ENCODE measurements at places on chromosomes 12 and 14. TPM values are rescaled to one million over a fixed set of nuclear protein-coding genes. Genes with fewer than 3 reads are reported as not detected.

The OVCH1 gene
- 0.18 TPM for polyA plus RNA-seq

DNA sequence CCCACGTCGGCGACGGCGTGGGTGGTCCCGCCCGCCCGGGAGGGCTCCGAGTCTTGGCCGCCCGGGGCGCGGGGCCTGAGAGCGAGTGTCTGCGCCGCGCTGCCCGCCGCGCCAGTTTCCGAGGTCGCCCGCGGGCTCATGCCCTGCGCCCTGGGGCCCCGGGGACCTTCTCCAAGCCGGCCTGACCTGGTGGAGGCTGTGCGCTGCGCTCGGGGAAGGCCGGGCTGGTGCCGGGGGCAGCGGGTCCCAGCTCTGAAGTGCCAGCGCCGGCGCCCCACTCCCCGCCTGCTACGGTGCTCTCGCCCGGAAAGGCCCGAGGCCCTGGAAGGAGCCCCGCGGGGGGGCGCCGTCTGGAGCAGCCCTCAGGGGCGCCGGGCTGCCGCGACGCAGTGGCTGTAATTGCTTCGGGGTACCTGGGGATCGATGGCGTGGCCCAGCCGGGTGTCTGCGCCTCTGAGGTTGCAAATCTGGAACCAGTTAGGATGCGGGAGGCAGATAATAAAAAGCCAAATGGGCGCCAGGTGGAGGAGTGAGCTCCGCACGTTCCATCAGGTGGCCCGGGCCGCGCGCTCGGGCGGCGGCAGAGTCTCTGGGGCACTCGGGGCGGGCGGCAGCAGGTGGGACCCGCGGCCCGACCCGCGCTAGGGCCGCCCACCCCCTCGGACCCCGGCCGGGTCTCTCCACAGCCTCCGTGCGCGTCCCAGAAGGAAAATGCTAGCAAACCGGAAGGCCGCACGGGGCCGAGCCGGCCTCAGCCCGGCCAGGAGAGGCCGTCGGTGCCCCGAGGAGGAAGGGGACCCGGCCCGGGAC, 102.3 kb upstream of the DIO3 start:
- H3K4me3 ChIP-seq = peak overlapping the region; percentile 3
- peak; percentile 17 for DNase-seq
- H3K36me3 ChIP-seq = no peaks in the 10 kb centered on the region
- peaks cover 9% of the 10 kb centered on the region for H3K4me1 ChIP-seq

GRCh38 chr14:38203929-38204718, 3.6 kb upstream of the SSTR1 start:
- H3K27ac ChIP-seq = no peak overlapping the region
- no peak overlapping the region for H3K4me3 ChIP-seq
- peaks cover 7% of the 10 kb centered on the region for H3K4me1 ChIP-seq
- no peak for DNase-seq
- no peaks in the 10 kb centered on the region for H3K36me3 ChIP-seq

DNA sequence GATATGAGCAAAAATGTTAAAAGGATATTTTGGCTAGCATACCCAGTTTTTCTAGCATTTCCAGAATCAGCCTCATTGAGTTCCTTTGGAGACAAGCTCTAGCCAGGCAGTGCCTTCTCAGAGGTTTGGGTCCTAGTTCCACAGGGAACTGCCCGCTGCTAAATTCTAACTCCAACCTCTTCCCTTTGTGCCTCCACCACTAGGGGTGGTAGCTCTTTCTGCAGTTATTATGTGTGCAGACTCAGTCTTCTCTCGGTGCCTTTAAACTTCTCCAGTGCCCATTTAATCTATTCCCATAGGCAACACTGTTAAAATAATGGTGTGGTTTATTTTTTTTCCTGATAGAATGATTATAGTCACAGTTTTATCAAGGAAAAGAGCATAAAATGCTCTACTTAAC, 21.5 kb upstream of the SLC25A3 start:
- H3K27me3 ChIP-seq = no peaks in the 10 kb centered on the region
- DNase-seq = no peak
- no peak overlapping the region for H3K4me3 ChIP-seq

- no peaks in the 10 kb centered on the region for H3K36me3 ChIP-seq
- H3K4me3 ChIP-seq = peak within 1 kb of the TSS; percentile 87
- no peaks in the 10 kb centered on the region for H3K4me1 ChIP-seq
- H3K27me3 ChIP-seq = no peaks in the 10 kb centered on the region
- DNase-seq = peak; percentile 72
- H3K27ac ChIP-seq = peak within 1 kb of the TSS; percentile 73
Measured at GRCh38 chr14:21525962-21526671, at the start of gene SALL2. Gene SALL2 (minus strand): TSS chr14:21526346. CDS start chr14:21526127, 219 bp downstream.

GRCh38 chr12:63668028-63668799, at the start of gene DPY19L2:
Gene DPY19L2 (minus strand): TSS chr12:63668493. CDS start chr12:63668393, 100 bp downstream.
- peak; percentile 92 for DNase-seq
- peaks cover 13% of the 10 kb centered on the region for H3K4me1 ChIP-seq
- H3K27ac ChIP-seq = peak within 1 kb of the TSS; percentile 32
- peak within 1 kb of the TSS; percentile 64 for H3K4me3 ChIP-seq
- peaks cover 18% of the 10 kb centered on the region for H3K27me3 ChIP-seq

DNA sequence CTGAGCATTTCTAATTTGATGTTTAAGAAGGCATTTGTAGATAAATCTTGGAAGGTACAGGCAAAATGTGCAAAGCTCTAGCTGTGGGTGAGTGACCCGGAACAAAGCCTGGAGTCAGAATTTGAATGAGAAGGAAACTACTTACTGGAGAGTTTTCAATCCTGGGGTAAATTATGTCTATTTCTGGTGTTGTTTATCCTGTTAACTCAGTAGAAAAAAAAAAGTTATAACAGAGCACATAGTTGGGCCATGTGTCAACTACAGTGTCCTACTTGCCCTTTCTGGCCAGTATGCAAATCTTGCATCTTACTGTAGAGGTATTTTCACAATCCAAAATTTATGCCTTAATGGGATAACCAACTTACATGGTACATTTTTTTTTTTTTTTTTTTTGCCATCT, 182.3 kb downstream of the SYNE2 start:
- H3K27ac ChIP-seq = no peak overlapping the region
- no peak overlapping the region for H3K4me3 ChIP-seq
- H3K36me3 ChIP-seq = peaks cover 51% of the 10 kb centered on the region
- H3K4me1 ChIP-seq = no peaks in the 10 kb centered on the region
- DNase-seq = no peak

- peaks cover 8% of the 10 kb centered on the region for H3K4me1 ChIP-seq
- no peaks in the 10 kb centered on the region for H3K27me3 ChIP-seq
- DNase-seq = no peak
- no peak overlapping the region for H3K4me3 ChIP-seq
Measured at GRCh38 chr14:100446572-100446971, 123.4 kb downstream of the SLC25A47 start.

DNA sequence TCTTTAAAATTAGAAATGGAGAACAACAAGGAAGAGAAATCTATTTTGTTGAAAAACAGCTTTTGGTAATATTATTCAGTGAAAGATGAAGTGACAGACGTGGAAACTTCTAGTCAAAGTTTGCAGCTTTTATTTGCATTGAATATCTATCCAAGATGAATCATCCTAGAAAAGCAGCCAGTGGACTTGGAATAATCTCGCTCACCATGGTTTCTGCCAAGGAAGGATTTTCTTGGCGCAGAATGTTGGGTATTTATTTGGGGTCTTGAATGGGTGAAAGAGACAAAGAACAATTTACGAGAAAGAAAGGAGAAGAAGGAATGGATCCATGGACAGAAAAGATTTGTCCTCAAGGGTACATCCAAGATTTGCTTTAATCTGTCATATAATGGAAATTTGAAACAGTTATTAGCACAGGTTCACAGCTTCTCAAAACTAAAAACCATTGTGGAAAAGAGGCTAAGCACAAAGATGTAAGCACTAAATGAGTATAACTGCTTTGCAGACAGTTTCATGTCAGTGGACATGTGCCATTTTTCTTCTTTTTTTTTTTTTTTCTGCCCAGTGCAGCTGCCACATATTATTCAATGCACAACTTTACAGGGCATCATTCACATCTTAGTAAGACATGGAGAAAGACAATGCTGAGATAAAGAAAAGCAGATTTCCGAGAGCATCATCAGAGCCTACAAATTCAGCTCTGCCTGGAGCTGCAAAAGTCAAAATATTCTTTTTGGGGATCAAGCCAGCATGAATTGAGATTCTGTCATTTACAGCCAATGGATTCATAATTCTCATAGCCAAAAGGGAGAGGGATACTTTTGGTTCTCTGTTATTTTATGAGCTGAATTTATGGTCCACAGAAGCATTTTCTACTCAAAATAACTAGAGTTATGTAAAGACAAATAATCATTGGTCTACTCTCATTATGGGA, 333.7 kb downstream of the DAD1 start:
- no peaks in the 10 kb centered on the region for H3K36me3 ChIP-seq
- DNase-seq = no peak
- no peaks in the 10 kb centered on the region for H3K4me1 ChIP-seq

All from stomach (tissue), 19 donors.